ENCODE measurements at places on chromosomes 7 and 10.

- no peak for DNase-seq
These were observed 16.7 kb downstream of the FAM107B start for GRCh38 chr10:14757986-14758385.

DNA sequence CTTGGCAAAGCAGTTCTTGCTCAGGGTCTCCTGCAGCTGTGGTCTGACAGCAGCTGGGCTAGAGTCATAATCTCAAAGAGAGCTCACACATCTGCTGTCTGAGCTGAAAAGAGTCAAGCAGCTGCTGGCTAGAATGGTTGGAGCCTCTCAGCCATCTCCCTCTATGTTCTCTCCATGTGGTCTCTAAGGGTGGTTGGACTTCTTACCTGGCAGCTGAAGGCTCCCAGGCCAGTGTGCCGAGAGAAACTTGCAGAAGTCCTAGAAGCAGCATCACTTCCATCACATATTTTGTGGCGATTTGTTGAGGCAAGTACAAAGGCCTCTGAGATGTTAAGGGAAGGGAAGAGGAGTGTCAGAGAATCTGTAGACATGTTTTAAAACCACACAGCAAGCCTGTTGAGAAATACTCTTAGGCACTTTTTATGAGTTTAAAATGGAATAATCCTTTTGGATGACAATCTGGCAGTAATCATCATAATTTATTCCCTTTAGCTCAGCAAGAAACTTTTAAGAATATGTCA, 93.2 kb downstream of the REEP3 start:
- no peak for DNase-seq

DNA sequence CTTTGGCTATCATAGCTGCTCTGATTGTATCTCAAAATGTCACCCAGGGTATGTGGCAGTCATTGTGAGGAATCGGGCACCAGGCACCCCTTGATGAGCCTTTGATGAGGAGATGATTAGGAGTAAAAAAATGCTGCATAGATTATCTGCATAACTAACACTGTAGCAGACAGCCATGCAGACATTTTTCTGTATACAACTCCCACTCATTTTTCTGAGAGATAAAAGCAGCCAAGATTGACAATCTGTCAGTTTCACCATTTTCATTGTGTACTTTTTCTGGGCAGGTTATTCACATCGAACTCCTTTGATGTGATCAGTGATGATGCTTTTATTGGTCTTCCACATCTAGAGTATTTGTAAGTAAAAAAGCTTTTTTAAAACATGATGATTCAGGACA, 19.4 kb downstream of the LGI1 start:
- no peak for DNase-seq

- DNase-seq = no peak
These were observed 61.0 kb upstream of the RNF32 start for GRCh38 chr7:156579566-156579965.

- DNase-seq = no peak
These were observed 37.9 kb upstream of the RET start for GRCh38 chr10:43038783-43039623.

GRCh38 chr7:29224726-29225125, 30.2 kb downstream of the CHN2 start:
- no peak for DNase-seq

- DNase-seq = no peak
These were observed 57.4 kb downstream of the CDK6 start for GRCh38 chr7:92778972-92779371.

GRCh38 chr7:98038321-98038720, 48.3 kb upstream of the OCM2 start:
- DNase-seq = no peak

GRCh38 chr10:98023024-98023423, 7.4 kb downstream of the CRTAC1 start:
- DNase-seq = no peak

DNA sequence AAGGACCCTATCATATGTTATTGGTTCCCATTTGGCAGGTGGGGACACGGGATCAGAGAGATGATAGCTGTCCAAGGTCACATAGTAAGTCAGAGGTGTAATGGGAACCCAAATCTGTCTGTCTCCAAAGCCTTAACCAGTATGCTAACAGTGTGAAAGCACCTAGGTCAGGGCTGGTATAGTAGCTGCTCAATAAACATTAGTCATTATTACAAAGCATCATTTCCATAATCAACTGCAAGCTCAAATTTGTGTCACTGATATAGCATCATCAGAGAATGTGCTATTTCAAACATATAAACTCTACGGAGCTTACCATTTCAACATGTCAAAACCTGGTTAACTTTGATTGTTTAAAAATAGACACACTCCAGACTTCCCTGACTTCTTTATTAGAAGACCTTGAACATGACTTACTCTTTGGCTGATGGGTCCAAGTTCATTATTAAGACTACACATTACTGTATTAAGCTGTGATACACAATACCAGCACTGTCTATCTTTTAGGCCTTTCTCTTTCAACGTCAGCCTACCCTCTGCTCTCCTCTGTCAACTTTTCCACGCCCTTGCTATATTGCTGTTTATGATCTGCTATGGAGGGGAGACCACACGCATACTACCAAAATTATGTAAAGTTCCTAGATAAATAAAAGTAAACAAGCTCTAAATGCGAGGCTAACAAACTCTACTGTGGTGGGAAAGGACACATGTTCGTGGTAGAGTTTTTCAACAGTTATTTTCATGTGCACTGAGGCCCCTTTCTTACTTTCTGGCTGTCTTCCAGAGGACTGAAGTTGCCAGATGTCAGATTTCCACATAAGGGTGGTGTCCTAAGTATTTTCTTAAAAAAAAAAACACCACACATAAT, 33.6 kb downstream of the DNMBP start:
- DNase-seq = no peak

- no peak for DNase-seq
These were observed at the start of gene AKR1C4 for GRCh38 chr10:5196702-5197113. Gene AKR1C4 (plus strand): TSS chr10:5196837. CDS start chr10:5196868, 31 bp downstream.

- DNase-seq = no peak
These were observed 41.4 kb downstream of the BRAF start for GRCh38 chr7:140883378-140883777.

- no peak for DNase-seq
These were observed 952.0 kb upstream of the C7orf33 start for GRCh38 chr7:147638566-147638965.

- DNase-seq = no peak
These were observed 87.8 kb upstream of the KLF6 start for GRCh38 chr10:3872712-3873329.

DNA sequence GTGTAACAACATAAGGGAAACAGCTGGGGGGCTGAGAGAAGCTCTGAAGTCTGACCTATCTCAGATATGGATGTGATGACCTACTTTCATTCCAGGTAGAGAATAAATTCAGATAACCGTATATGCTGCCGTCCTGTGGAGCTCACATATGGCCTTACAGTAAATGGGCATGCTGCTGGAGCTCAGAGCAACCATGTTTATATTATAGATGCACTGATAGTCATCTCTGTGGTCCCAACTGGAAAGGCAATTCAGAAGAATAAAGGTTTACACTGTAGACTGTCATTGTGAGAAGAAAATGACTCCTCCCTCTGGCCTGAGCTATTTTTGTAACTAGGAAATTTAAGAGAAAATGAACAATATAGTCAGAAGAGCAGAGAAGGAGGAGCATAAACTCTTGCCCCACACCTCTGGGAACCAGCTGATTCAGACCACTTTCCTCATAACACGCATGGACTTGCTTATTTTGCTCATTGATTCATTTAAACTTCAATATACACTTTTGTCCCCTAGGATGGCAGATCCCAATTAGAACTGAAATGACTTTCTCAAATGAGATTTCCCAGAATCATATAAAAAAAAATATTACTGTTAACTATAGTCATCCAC, 69.9 kb upstream of the NXPH1 start:
- no peak for DNase-seq

DNA sequence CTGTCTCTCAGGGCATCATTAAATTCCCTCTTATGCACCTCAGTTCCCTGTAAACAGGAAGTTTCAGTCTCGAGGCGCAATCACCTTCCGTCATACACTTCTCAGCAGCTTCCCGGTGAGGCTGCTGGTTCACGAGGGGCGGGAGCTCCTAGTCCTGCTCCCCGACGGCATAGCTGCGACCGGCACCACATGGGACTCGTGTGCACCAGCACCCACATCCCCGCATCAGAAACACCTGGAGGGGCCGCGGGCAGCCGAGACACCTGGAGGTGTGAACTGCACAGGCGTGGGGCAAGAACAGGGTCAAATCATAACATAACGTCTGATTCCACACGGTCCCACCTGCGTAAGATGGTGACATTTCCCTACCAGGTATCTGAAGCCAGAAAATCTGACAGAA, 52.7 kb downstream of the DIP2C start:
- DNase-seq = no peak

DNA sequence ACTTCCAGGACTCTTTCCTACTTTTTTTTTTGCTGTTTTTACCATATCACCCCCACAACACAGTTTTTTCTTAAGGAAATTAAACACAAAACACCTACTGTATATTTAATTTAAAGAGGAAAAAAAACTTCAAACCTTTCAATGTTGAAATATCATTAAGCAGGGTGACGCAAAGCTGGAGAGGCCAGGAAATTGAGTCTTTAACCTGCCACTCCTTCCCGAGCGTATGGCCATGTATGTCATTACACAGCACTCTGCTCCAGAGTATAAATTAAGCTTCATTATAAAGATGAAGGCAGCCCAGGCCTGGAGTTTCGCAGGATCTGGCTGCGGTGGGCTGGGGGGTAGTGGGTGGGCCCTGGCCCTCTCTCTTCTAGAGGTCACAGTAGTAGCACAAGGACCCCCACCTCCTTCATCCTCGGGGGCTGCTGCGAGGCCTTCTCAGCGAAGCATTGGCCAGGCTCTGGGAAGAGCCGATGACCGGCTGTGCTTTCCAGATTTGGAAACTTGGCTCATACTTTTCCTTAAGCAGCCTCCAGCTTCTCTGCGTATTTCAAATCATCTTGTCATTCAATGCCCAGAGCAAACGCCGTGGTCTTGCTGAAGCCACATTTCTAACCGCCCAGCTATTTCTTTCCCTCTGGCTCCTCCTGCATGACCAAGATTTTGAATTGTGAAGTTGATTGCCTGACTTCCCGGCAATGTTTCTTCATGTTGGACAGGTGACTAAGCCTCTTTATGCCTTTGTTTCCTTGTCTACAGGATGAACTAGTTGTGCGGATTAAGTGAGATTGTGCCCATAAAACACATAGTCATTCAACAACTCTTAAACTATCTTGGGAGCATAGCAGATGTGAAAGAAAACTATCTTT, 765.1 kb downstream of the SUGCT start:
- DNase-seq = no peak

- no peak for DNase-seq
These were observed 96.4 kb downstream of the BUB3 start for GRCh38 chr10:123250640-123251039.

DNA sequence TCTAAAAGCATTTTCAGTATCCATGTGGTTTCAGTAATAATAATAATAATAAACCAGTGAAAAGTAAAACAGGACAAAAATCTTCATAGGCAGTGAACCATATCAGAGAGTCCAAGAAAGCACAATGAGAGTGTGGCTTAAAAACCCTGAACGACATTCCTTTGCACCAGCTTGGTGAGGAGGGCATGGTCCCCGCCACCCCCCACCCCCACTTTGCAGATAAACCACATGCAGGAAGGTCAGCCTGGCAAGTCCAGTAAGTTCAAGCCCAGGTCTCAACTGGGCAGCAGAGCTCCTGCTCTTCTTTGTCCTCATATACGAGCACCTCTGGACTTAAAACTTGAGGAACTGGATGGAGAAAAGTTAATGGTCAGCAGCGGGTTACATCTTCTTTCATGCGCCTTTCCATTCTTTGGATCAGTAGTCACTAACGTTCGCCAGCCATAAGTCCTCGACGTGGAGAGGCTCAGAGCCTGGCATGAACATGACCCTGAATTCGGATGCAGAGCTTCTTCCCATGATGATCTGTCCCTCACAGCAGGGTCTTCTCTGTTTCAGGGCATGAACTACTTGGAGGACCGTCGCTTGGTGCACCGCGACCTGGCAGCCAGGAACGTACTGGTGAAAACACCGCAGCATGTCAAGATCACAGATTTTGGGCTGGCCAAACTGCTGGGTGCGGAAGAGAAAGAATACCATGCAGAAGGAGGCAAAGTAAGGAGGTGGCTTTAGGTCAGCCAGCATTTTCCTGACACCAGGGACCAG, 172.5 kb downstream of the EGFR start:
- DNase-seq = no peak

GRCh38 chr10:113983552-113983951, 60.1 kb upstream of the ADRB1 start:
- DNase-seq = no peak

Data from stimulated activated CD4-positive, alpha-beta T cell treated with anti-CD3 and anti-CD28 coated beads, Interleukin-15, amount 100 ng/mL, for 48 hours (primary cell).